Stimulated activated CD4-positive, alpha-beta T cell treated with anti-CD3 and anti-CD28 coated beads, TNF-alpha, amount 100 ng/mL, for 1 hour (primary cell): ENCODE measurements at places on chromosomes 5 and 9.
A peak's percentile ranks its signal among the peaks of the same experiment; 100 is the strongest.

DNA sequence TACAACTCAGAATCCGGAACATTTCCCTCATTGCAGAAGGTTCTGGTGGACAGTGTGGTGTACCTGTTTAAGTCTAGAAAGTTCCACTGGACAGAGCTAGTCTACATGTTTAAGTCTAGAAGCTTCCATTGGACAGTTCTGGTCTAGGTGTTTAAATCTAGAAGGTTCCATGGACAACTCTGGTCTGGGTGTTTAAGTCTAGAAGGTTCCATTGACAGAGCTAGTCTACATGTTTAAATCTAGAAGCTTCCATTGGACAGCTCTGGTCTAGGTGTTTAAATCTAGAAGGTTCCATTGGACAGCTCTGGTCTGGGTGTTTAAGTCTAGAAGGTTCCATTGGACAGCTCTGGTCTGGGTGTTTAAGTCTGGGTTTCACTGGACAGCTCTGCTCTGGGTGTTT lies 25.0 kb downstream of the CCDC187 start:
- no peak for DNase-seq

DNA sequence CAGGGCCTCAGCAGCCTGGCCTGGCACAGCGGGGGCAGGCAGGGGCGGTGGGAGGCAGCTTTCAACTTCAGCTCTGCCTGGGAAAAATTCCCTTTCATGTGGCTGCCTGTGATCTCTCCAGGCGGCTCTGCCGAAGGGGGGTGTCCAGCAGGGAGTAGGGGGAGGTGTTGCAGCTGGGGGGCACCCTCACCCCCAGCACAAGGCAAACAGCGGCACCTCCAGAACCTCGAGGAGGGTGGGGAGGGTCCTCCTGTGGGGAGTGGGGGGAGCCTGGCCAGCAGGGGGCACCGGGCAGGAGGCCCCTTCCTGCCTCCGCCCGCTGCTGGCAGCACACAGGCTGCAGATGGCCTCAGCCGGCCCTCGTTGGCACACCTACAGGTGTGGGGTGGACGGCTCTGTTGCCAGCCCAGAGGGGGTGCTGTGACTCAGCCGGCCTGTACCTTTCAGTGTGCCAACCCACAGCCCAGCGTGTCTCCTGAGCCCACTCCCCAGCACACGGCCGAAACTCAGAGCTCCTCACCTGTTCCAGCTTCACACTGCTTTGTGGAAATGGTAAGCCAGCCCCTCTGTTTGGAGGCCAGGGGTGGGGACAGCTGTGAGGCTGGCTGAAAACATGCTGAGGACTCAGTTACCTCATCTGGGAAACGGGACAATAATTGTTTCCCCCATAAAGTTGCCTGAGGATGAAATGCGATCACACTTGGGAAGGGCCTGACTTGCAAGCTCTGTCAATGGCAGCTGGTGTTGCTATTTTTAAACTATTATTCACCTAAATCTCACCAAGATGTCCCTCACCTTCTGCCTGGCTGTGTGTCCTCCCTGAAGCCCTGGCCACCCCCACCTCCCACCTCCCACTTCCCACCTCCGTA lies 37.0 kb downstream of the CXXC5 start:
- DNase-seq, result no peak

GRCh38 chr5:71475788-71476384 lies 20.4 kb downstream of the BDP1 start:
- no peak for DNase-seq

GRCh38 chr5:36240779-36241630 lies 720 bp downstream of the NADK2 start:
- peak; percentile 12 for DNase-seq

GRCh38 chr5:156103155-156103885 lies 223.6 kb upstream of the SGCD start:
- no peak for DNase-seq

GRCh38 chr5:45696206-45696836 lies at the start of gene HCN1:
Gene HCN1 (minus strand): TSS chr5:45696380.
- no peak for DNase-seq
